ENCODE measurements at places on chromosomes 4 and X.
A peak's percentile ranks its signal among the peaks of the same experiment; 100 is the strongest.

DNA sequence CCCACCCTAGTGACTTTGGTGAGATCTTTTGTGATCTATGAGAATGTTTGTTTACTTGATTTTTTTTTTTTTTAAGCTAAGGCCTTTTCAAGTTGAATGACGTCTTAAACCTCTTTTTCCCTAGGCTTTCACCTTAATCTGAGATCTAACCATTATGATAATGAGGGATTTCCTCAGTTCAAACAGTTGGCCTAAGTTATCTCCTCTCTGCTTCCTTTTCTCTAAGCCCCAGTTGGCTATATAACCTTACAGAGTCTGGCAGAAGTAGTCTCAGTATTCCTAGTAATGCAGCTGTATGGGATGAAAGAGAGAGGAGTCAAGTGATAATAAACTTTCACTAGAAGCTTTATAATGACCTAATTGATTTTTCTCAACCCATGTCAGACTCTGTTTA lies 99.0 kb downstream of the STIM2 start:
- DNase-seq, result no peak

DNA sequence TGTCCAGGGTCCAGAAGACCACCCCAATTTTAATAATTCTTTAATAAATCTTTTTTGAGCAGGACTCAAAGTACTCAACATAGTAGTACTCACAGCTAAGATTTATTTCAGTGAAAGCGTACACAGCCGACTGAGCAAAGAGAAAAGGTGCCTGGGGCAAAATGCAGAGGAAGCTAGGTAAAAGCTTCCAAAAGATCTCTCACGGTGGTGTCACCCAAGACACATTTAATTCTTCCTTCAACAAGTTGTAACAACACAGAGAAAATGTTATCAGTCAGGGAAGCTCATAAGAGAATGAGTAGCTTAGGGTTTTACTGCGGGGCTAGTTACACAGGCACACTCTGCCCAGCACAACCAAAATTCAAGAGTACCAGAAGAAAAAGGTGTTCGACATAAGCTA lies 201.1 kb downstream of the OPHN1 start:
- DNase-seq, result no peak

DNA sequence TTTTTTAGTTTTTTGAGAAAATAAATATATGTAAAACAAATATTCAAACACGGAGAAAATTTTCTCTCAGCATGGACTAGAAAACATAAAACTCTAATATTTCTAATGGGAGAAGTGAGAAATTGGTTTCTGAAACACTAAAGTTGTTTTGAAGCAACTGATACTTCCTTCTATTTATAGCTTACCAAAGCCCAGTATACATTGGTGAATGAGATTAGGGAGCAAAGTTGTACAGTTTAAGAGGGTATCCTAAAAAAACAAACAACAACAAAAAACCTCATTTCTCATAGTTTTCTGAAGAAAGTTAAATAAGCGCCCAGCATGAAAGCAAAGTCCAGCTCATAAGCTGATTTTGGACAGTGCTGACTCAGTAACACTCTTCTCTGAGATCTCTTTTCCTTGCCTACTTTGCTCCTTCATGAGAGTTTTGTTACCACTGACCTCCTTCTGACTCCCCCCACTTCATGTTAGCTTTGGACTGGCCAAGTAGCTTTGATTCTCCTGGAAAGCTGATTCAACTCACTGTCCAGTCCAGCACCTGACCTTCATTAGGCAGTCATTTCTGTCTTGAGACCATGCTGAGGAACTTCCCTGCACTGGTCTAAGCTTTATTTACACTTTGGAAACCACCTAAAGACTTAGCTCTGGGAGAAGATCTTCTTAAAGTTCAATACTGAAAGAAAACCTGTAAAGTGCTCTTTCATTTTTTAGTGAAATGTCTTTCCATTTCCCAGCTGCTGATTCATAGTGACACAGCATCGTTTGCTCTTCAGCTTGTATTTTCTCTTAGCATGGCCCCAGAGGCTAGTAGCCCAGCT lies 21.8 kb upstream of the P2RY10 start:
- no peak for DNase-seq

GRCh38 chr4:123361195-123361861 lies 35.3 kb upstream of the SPRY1 start:
- DNase-seq, result peak; percentile 87
